Urinary bladder (tissue), 4 donors: ENCODE measurements at places on chromosomes 2 and 18. TPM values are rescaled to one million over a fixed set of nuclear protein-coding genes. Genes with fewer than 3 reads are reported as not detected.

CNDP1 gene
- 0.16 TPM for total RNA-seq

ZNF385B gene
- total RNA-seq = 2.5 TPM

KCNE4 gene
- total RNA-seq = 22.0 TPM

DPY30 gene
- total RNA-seq = 59.8 TPM

CGREF1 gene
- 4.1 TPM for total RNA-seq

- no peak for DNase-seq
These were observed 4.5 kb upstream of the C18orf32 start for GRCh38 chr18:49491534-49491856.

DNA sequence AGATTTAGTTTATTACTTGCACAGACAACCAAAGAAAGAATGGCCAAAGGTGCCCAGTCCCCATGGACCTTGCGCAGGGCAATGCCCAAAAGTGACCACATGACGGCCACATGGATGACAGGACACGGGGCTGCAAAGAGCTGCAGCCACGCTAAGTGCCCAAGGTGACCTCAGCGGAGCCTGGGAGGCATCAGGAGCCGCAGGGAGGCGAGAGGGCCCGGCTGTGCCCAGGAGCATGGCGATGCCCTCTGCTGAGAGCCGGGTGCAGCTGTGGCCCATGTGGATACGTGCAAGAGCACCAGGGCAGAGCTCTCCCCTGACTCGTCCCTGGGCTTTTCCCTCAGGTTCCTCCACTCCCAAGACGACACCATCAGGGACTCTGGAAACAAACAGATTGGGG, 14.7 kb downstream of the HES6 start:
- no peak for DNase-seq

GRCh38 chr18:48323151-48323550, 86.0 kb downstream of the ZBTB7C start:
- no peak for DNase-seq

DNA sequence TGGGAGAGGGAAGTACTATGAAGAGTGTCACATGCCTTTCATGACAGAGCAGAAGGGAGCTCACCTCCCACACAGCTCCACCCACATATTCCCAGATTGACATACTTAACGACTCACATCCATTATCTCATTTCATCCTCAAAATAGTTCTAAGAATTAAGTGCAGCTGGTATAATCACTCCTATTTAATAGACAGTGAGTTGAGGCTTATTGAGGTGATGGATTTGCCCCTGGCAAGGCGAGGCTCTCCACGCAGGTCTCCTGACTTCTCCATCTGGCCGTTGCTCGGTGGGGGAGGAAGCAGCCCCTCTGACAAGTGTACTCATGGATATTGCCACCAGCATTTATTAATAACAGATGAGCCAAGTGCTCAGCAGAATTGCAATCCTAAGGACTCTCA, 81.4 kb downstream of the TGOLN2 start:
- DNase-seq = no peak

DNA sequence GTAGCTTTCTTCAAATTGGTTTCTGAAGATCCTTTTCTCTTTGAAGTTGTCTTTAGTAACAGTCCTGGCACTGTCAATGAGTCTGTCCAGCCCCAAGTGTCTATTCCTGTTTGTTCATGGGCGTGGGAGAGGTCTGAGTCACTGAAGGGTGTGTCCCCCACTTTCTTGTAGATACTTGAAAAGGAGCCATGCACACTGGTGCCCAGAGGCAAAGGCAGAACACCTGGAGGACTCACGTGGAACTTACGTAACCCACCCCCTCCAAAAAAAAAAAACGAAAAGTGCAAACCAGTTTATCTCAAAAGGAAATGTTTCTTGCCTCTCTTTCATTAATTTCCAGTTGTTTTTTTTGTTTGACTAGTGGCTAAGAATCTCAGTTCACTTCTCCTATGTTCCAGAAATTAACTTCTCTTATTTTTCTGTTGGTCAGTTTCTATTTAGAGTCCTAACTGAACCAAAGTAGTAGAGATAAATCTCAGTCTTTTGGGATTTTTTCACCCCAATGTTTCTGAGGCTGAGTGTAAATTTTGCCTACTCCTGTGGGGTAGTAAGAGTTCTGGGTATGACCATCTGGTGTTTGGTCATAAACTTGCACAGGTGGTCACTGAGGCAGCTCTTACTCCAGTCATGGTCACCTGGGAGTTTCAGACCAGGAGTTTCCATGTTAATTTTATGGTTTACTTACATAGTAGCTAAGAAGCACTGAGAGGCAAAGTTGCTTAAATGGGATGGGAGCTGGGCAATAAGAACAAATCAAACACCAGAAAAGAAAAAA, 54.9 kb downstream of the DSC3 start:
- peak; percentile 20 for DNase-seq

DNA sequence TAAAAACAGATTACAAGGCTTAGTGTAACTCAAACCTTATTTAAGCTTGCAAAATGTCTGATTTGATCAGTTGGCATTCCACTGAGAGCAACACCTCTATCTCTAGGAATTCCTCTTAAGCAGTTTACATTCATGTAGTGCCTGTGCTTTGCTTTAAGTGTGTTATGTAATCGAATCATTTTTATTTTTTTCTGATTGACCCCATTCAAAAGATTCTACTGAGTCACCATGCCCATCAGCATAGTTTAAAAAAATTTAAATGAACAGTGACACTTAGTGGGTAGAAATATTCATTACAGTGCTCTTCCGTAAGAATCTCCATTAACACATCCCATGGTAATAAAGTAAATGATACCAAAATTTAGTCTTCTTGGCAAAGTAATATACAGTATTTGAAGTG, 67.8 kb upstream of the SLC4A10 start:
- no peak for DNase-seq

- DNase-seq = no peak
These were observed 437.4 kb downstream of the MEIS1 start for GRCh38 chr2:66872081-66872985.

- DNase-seq = no peak
These were observed 116.4 kb downstream of the PDCL3 start for GRCh38 chr2:100679211-100679610.

GRCh38 chr18:23433360-23433759, 19.7 kb upstream of the RIOK3 start:
- no peak for DNase-seq

DNA sequence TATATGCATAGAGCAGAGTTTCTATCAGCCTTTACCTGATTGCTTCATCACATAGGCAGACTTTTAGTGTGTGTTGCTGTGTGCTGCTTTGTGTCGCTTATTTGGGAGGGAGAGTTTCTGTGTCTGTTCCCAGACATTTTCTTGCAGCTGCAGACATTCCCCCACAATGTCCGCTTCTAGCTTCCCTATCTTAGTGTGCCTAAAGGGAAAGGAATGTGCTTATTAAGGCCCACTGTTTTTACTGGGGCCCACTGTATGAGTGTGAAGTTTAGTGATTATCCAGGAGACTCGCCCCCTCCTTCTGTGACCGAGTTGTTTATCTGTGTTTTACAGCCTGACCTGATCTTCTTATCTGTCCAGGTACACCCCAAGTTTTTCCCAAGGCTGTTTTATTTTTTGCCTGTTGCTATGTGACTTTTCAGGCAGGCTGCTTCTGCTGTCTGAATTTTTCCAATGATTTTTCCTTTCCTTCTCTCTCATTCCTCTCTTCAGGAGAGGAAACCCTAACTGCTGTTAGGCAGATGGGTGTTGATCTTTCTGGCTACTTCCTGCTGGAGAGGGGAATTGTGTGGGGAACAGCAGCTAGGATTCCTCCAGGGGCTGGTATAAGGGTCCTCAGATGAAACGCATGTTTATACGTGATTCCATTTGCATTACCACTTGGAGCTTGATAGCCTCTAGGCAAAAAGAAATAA, 47.6 kb downstream of the STK17B start:
- no peak for DNase-seq

GRCh38 chr2:43676322-43677050, at the start of gene C1GALT1C1L:
Gene C1GALT1C1L, minus strand, starts transcription at chr2:43676429. Its CDS starts 107 bp downstream, at chr2:43676322.
- DNase-seq = peak; percentile 6
